Smooth muscle cell of the pulmonary artery (primary cell): ENCODE measurements at places on chromosomes 1 and 21. TPM values are rescaled to one million over a fixed set of nuclear protein-coding genes. Genes with fewer than 3 reads are reported as not detected.

The FMN2 gene
- total RNA-seq = 17.4 and 21.0 TPM in 2 replicates

The PLXNA2 gene
- 9.8 and 18.3 TPM in 2 replicates for total RNA-seq

The SMCP gene
- total RNA-seq = not detected in 2 replicates

The FMO3 gene
- total RNA-seq = 0.43 and 1.2 TPM in 2 replicates

The THEM5 gene
- total RNA-seq = not detected in 2 replicates

The CDK18 gene
- total RNA-seq = 6.4 and 11.1 TPM in 2 replicates

The ANXA9 gene
- total RNA-seq = 0.20 TPM in 1 of 2 replicates, not detected in the other

The NECTIN4 gene
- total RNA-seq = 0.07 and 0.13 TPM in 2 replicates

The KIRREL1 gene
- total RNA-seq = 207 and 244 TPM in 2 replicates

The SLC9C2 gene
- total RNA-seq = 0.03 TPM in 1 of 2 replicates, not detected in the other

The FNDC5 gene
- total RNA-seq = 1.2 and 1.4 TPM in 2 replicates

The PM20D1 gene
- not detected in 2 replicates for total RNA-seq

The MATN1 gene
- total RNA-seq = 0.20 TPM in 1 of 2 replicates, not detected in the other

The RBM11 gene
- total RNA-seq = 0.26 TPM in 1 of 2 replicates, not detected in the other

The CR1L gene
- not detected in 2 replicates for total RNA-seq

The AMPD1 gene
- total RNA-seq = not detected in 2 replicates

The TPTE gene
- not detected in 2 replicates for total RNA-seq

The FOXD2 gene
- 0.10 and 0.20 TPM in 2 replicates for total RNA-seq

The NBPF15 gene
- total RNA-seq = 38.1 and 65.2 TPM in 2 replicates

The SLAMF1 gene
- not detected in 2 replicates for total RNA-seq

The TRAF3IP3 gene
- total RNA-seq = not detected in 2 replicates

The IVNS1ABP gene
- 46.4 and 66.6 TPM in 2 replicates for total RNA-seq

The C1orf21 gene
- total RNA-seq = 15.4 and 17.9 TPM in 2 replicates

The CACNA1S gene
- total RNA-seq = 0.07 TPM in 1 of 2 replicates, not detected in the other

The LENEP gene
- 0.33 TPM in 1 of 2 replicates, not detected in the other for total RNA-seq

The BCAN gene
- total RNA-seq = not detected in 2 replicates

The GPR25 gene
- not detected in 2 replicates for total RNA-seq

The ACTN2 gene
- 0.53 and 1.0 TPM in 2 replicates for total RNA-seq

The MXRA8 gene
- total RNA-seq = 247 and 264 TPM in 2 replicates

The CMPK1 gene
- total RNA-seq = 120 and 143 TPM in 2 replicates

The KIF26B gene
- 18.3 and 27.0 TPM in 2 replicates for total RNA-seq

The PTPN7 gene
- not detected in 2 replicates for total RNA-seq

The ANGPTL3 gene
- total RNA-seq = not detected in 2 replicates

The TIE1 gene
- 0.65 and 1.8 TPM in 2 replicates for total RNA-seq

The RUNX1 gene
- total RNA-seq = 48.6 and 49.6 TPM in 2 replicates

The HMCN1 gene
- total RNA-seq = 151 and 193 TPM in 2 replicates

The ANGPTL7 gene
- not detected in 2 replicates for total RNA-seq

The ADGRL4 gene
- 34.7 and 58.7 TPM in 2 replicates for total RNA-seq

The OR2T2 gene
- not detected in 2 replicates for total RNA-seq

The DYNLT4 gene
- total RNA-seq = 0.17 TPM in 1 of 2 replicates, not detected in the other

The KRTAP10-9 gene
- not detected in 2 replicates for total RNA-seq

The TPRG1L gene
- 34.6 and 36.2 TPM in 2 replicates for total RNA-seq

The NR0B2 gene
- not detected in 2 replicates for total RNA-seq

The LINGO4 gene
- total RNA-seq = not detected in 2 replicates

The LEFTY1 gene
- total RNA-seq = 0.13 TPM in 1 of 2 replicates, not detected in the other

The CDK11B gene
- total RNA-seq = 8.6 and 10.7 TPM in 2 replicates

The CYP4Z1 gene
- total RNA-seq = not detected in 2 replicates

The MROH7 gene
- 0.39 and 0.73 TPM in 2 replicates for total RNA-seq

The PCSK9 gene
- total RNA-seq = 0.85 and 2.5 TPM in 2 replicates

The FAM167B gene
- 0.98 and 2.3 TPM in 2 replicates for total RNA-seq
